NCI-H2081 treated with DMSO at 0.1 percent for 48 hours (cell line): ENCODE measurements at places on chromosomes 1 and 21.

GRCh38 chr1:38018864-38019343 is 6.4 kb downstream of the UTP11 start:
- no peak for DNase-seq

- no peak for DNase-seq
These were observed 342.2 kb downstream of the OMA1 start for GRCh38 chr1:58204284-58204683.

DNA sequence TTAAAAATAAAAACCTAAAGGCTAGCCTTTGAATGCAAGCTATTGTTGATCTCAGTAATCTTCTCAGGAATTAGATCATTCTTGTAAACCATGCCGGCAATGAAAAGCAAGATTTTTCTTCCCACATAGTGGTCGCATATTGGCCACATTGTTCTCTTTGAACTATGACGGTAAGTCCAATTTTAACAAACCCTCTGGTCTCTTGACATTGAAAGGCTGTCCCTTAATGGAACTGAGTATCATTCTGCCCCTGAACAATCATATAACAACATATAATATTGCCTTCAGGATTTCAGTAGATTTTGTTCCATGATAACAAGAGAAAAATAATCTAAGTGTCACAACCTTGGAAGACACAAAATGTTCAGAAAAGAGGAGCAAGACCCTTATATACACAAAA is 1.3 kb downstream of the TNNI3K start:
- no peak for DNase-seq

DNA sequence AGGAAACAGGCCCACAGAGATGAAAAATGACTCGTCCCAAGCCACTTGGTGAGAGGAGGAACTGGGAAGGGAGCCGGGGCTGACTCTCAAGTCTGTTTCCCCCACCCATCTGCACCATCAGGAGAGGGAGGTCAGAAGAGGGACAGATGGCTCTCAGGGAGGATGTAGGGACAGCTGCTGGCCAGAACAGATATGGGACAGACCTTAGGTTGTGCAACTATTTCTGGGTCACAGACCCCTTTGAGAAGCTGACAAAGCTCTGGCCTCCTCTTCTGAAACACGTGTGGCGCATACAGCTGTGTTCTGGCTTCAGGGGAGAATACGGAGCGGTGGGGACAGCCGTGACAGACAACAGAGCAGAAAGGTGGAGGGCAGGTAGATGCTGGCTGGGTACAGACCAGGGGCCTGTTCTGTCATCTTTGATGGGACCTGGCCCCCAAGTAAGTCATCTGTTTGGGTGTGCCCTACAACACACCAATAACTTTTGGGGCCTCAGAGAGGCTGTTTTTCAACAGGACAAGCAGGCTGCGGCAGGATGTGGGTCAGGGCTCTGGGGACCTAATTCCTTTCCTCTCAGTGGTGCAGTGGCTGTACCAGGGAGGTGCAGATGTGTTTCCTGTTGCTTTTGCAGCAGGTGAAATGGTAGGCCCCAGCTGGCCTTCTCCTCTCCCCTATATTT is 7.3 kb downstream of the SH3BGRL3 start:
- no peak for DNase-seq

DNA sequence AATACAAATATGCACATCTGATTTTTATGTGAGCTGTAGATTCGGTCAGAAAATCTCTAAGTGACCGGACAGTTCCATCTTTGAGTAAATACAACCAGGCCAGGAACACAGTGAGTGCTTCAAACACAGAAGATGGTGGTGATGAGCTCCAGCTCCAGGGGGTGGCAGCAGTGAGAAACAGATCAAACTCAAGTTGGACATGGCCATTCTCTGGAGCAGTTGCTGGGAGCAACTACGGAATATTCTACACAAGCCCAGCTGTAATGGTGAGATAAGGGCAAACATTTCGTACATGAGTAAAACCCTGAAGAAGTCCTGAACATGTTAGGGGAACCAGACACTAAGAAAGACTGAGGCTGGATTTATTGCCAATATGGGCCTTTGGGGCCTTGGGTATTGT is 100.7 kb downstream of the BARHL2 start:
- no peak for DNase-seq

DNA sequence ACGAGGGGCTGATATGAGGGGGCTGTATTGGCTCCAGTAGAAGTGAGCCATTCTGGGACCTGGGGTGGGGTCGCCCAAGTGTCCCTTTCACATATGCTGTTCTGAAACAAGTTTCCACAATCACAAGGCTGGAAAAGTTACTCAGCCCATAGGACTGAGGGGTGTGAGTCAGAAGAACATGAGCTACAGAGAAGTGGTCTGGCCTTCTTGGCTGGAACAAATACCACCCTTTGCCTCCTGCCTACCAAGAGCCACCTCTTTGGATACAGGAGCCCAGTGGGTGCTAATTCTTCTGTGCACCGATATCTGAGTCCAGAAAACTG is 42.4 kb downstream of the MEF2D start:
- DNase-seq, result no peak

DNA sequence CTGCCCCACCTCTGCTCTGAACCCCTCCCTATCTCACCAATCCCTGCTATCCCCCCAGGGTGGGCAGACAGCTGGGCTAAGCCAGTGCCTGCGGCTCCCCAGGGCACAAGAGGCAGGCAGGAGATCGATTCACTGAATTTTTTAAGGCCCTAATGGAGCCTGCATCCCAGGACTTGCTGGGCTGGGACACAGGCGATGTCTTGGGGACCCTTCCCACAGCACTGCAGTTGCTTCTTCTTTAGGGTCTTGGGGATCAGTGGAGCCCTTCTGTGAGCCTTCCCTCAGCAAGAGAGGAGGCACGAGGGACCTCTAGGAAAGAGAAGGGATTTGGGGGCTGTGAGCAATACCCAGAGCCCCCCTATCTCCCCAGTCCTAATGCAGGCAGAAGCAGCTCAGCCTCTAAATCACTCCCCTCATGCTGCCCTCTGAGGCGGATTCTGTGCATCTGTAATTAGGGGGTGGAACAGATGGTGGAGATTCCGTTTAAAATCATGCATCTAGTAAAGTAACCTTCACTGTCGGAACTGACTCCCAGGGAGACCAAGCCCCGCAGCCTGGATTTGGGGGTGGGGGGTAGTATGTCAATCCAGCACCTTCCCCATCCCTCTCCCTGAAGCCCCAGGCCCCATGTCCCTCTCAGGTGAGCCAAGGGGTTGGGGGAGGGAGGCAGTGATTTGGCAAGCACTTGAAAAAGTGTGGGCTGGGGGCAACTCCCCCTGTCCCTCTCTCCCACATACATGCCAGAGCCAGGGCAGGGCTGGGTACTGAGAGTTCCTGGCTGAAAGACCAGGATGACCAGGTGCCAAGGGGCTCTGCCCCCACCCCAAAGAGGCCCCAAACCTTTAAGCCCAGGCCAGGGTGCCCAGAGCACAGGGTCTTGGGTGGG is 10.0 kb downstream of the AHDC1 start:
- no peak for DNase-seq

DNA sequence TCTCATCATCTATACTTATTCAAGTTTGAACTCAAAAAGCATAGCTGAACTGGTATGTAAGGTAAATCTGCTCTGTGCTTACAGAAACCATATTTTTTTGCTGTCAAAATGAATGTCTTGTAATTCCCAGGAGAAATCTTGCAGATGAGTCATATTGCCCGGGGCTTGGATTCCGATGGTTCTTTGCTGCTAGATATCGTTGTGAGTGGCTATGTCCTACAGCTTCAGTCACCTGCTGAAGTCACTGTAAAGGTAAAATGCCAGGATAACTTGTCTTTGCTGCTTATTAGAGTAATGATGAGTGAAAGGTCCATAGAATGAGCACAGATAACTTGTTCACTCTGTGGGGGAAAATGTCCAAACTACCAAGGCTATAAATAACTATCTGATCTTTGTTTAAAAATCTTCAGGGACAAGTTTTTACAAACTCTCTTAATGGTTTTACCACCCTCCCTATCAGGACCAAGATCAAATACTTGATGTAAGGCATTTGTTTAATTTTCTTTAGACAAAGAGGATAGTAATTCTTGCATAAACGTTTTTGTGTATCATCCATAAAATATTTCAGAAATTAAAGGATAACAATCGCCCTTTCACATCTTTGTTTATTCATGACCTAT is 222.3 kb downstream of the TPR start:
- DNase-seq, result no peak
